ENCODE measurements at places on chromosomes 5 and 9.

- no peak for DNase-seq
Observed at GRCh38 chr9:98107926-98108325, 11.1 kb downstream of the TRIM14 start.

DNA sequence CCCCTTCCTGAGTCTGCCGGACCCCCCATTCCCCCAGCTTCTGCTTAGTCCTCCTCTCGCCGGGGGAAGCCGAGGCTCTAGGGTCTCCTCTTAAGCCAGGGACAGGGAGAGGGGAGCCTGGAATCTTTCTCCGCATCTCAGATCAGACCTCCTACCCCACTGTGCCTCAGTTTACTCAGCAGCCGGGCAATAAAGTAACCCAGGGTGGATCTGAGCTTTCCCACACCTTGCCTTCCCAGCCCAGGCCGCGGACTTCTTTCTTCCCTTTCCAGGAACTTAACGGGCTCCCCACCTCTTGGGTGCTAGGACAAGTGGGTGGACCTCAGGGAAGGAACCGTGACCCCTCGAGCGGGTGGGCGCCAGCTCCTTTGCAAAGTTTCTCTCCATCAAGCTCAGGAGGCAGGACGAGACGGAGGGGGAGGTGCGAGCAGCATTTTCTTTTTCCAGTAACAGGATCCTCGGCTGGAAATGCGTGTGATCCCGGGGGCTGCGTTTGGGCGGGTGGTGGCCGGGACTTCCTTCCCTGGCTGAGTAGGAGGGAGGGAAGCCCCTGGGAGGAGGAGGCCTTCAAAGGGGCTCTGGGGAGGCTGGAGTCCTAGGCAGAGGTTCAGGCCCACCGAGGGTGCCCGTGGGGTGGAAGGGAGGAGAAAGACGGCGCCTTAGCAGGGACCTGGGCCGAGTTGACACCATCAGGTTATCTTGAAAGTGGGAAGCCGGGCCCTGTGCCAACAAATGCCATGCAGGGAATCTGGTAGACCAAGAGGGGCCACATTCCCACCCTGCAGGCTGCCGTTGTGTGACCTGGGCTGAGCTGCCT is 795 bp downstream of the DAB2IP start:
- no peak for DNase-seq

GRCh38 chr5:89065919-89066318 is 182.9 kb upstream of the MEF2C start:
- DNase-seq = no peak

DNA sequence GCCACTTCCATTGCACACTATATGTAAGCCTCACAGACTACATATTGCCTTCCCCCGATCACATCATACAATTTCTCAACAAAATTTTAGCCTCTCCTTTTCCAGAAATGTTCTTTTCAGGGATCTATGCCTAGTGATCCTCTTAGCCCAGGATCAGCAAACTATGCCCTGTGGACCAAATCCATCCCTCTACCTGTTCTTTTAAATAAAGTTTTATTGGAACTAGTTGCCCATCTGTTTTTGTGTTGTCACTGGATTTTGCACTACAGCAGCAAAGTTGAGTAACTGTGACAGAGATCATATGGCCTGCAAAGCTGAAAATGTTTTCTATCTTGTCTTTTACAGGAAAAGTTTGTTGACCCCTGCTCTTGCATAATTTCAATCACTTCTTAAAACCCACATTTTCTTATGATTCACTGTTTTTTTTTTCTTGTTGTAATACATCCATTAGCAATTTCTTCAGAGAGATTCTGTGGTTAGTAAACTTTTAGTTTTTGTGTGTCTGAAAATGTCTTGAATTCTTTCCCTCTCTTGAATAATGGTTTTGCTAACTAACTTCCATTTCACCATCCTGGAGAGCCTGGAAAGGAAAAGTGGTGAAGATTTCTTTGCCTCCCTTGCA is 7.1 kb downstream of the TXNDC8 start:
- DNase-seq = no peak

DNA sequence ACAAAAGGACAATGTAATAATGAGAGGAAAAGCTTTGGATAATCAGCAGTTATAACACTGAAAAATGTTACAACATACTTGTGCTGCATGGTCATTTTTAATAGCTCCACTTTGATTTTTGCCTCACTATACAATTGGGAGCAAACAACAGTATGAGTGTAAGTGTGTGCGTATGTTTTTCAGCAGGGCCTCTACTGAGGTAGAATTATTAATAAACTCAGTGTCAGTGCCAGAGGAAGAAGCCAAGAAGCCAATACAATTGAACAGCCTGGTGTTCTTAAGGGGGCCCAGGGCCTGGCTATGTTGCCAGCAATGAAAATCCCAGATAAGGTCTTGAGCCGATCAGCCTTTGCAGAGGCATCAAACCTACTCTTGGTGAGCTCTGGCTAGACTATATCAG is 16.1 kb upstream of the RLN1 start:
- no peak for DNase-seq

GRCh38 chr9:118711843-118712242 is 657.4 kb downstream of the BRINP1 start:
- no peak for DNase-seq
